Stimulated activated CD4-positive, alpha-beta T cell treated with anti-CD3 and anti-CD28 coated beads, Interleukin-4, amount 100 ng/mL, for 24 hours (primary cell): ENCODE measurements at places on chromosomes 11 and 22.

DNA sequence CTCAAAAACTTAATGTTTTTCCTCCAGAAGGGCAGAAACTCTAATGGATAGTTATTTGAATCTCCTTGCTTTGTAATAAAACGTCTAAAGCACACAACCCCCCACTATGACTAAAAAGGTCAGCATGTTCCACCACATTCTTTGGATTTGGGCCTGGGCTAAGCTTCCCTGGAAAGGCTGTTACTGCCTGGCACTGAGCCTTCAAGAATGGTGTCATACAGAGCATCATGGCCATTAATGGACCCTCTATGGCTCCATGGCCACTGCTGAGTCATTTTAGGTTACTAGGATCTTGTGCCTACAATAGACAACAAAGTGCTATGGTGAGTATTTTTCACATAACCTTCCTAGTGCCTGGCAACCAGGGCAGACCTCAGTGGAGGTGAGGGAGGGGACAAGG is 242.6 kb upstream of the FAT3 start:
- no peak for DNase-seq

GRCh38 chr11:114684636-114685035 is 6.3 kb downstream of the NXPE2 start:
- no peak for DNase-seq

DNA sequence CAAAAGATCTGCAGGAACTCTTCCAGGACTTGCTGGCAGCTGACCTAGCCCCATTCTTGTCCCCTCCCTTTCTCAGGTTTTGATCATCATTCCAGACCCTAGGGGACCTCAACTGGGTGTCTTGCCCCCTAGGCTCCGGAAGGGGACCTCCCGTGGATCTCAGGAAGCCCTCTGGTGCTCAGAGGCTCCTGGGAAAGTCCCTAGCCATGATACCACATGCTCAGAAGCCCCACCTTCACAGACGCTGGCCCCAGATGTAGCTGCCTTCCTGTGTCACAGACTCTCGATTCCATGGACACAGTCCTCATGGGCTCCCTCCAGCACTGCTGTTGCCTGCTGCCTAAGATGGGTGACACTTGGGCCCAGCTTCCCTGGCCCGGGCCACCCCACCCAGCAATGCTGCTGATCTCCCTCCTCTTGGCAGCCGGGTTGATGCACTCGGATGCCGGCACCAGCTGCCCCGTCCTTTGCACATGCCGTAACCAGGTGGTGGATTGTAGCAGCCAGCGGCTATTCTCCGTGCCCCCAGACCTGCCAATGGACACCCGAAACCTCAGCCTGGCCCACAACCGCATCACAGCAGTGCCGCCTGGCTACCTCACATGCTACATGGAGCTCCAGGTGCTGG is at the start of gene LRRC55:
Gene LRRC55 (plus strand): TSS at position 276 of the 628 bp plus-strand sequence. CDS start 70 bp downstream, at position 346.
- no peak for DNase-seq

- no peak for DNase-seq
Measured at GRCh38 chr11:111303461-111303860, 5.1 kb downstream of the POU2AF3 start.

- no peak for DNase-seq
Measured at GRCh38 chr11:693887-694562, 997 bp downstream of the DEAF1 start.

DNA sequence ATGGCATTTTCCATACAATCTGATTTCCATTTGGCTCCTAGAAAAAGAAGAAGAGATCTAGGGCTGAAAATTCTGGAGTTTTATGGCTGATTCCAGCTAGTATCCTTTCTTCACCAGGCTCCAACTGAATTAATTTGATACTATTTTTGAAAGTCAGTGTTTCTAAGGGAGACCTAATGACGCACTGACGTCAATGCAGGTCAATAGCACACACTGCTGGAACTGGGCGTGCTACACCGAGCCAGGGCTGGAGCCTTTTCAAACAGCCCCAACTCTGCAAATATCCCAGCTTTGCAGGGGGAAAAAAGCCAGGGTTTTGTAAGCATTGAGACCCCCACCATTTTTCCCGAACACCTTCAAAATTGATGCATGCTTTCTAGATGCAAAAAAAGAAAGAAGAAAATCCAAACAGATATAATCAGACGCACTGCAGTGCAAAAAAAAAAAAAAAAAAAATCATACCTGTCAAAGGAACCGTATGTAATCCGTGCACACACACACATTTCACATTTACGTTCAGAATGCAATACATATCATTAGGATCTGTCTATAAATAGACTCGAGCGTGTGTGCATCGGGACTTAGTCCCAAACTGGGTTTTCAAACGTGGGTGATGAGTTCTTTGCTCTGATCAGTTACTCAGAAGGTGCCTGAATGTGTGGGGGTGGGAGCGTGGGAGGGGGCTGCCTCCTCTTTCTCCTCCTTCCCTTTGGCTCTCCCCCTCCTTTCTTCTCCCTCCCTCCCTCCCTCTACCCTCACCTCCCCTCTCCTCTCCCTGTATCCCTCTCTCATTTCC is 124.5 kb upstream of the HSD17B12 start:
- no peak for DNase-seq

DNA sequence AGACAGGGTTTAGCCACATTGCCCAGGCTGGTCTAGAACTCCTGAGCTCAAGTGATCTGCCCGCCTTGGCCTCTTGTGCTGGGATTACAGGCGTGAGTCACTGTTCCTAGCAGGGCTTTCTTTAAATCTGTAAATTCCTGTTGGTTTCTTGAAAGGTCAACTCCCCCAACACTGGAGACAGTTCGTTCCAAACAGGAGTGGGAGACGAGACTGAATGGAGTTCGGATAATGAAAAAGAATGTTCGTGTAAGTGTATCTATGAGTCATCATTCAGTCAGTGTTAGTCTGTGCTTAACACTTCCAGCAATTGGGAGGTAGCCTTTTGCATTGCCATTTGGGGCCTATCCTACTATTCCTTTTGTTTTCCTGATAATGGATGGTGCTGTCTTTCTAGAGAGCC is 10.0 kb upstream of the BACE1-AS start:
- no peak for DNase-seq

GRCh38 chr22:39991159-39991860 is 3.4 kb upstream of the FAM83F start:
- no peak for DNase-seq

GRCh38 chr11:73236854-73237253 is 18.8 kb downstream of the P2RY2 start:
- no peak for DNase-seq

GRCh38 chr11:17498058-17498457 is 21.4 kb upstream of the ABCC8 start:
- no peak for DNase-seq

DNA sequence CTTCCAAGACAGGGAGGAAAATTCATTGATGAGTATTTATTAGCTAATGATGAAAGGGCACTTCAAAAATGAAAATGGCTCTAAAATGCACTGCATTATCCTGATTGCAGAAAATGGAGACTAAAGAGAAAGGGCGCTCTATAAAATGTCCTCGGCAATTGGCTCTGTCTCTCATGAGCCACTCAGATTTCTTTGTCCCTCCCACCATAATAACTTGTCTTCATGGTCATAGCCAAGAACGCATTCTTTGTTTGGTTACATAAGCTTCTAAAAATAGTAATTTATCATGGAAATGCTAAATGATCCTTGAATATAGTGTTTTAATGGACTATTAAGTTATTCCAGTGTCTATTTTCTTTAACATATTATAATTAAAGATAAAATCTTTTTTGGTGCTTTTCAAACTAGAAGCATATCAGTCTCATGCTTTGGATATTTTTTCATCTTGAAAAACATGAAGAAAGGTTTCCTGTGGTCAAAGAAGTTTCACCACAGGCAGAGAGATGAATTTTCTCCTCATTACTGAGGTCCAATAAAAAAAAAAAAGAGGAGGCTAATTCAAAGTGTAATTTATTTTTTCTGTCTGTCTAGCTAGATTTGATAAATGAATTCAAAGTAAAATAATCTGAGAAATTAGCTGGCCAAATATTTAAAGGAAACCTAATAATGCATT is 238.1 kb upstream of the BLID start:
- DNase-seq: no peak

- no peak for DNase-seq
Measured at GRCh38 chr11:118277312-118277711, 13.2 kb upstream of the MPZL2 start.

GRCh38 chr22:18048441-18048898 is 24.1 kb upstream of the MICAL3 start:
- DNase-seq: no peak

DNA sequence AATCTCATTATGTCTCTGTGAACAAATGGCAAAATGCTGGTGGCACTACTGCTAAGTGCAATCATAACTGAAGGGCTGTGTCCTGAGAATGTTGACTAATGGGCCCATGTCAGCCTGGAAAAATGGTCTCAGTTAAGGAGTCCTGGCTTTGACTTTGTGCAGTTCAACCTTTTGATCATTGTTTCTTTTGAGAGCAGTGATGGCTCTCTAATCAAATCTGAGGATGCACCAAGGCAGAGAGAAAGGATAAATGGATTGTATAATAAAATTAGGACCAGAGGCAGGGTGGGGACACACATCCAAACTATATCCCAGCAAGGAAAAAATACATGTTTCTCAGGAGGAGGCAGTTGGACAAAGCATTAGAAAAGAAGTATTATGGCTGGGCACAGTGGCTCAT is 59.6 kb upstream of the SYN3 start:
- DNase-seq: no peak

- peak; percentile 72 for DNase-seq
Measured at GRCh38 chr22:30005213-30005857, 74.9 kb upstream of the HORMAD2 start.

- no peak for DNase-seq
Measured at GRCh38 chr11:43021466-43021865, 290.3 kb upstream of the API5 start.

DNA sequence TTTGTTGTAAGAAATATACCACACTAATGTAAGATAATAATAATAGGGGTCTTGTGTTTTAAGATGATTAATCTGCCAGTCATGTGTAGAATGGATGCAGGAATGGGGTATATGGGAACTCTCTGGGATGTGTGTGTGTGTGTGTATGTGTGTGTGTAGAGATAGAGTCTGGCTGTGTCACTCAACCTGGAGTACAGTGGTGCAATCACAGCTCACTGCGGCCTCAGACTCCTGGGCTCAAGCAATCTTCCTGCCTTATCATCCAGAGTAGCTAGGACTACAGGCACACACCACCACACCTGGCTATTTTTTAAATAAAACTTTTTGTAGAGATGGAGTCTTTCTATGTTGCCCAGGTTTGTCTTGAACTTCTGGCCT is 11.5 kb upstream of the PANX1 start:
- no peak for DNase-seq

- DNase-seq: no peak
Measured at GRCh38 chr11:72606748-72607468, 67.3 kb downstream of the PDE2A start.

- DNase-seq: no peak
Measured at GRCh38 chr11:45133878-45134277, 12.6 kb upstream of the PRDM11 start.

DNA sequence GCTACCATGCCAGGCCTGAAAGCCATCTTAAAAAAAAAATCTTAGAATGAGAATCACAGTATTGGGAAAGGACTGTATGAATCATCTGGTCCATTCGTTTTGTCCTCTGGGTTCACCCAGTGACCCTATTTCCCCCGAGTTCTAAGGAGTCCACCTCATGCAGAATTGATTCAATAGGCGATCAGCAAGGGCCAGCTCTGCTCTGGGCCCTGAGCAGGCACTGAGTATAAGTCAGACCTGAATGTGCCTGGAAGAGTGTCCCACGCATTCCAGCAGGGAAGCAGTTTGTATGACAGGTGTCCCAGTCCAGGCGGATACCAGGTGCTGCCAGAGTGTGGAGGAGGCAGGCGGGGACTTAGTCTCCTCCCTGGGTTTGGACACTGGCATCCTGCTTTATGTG is 883 bp upstream of the HMOX1 start:
- DNase-seq: no peak

- DNase-seq: no peak
Measured at GRCh38 chr22:45642986-45643385, 28.6 kb upstream of the ATXN10 start.

- peak; percentile 50 for DNase-seq
Measured at GRCh38 chr11:65425971-65426838, 3.6 kb downstream of the NEAT1 start.

GRCh38 chr11:9047964-9048523 is 43.4 kb downstream of the SCUBE2 start:
- no peak for DNase-seq

GRCh38 chr11:79786961-79787360 is 346.1 kb upstream of the TENM4 start:
- no peak for DNase-seq

GRCh38 chr11:109864834-109865547 is 228.2 kb upstream of the ZC3H12C start:
- no peak for DNase-seq

- peak; percentile 22 for DNase-seq
Measured at GRCh38 chr11:17734986-17735817, 621 bp downstream of the KCNC1 start.

- no peak for DNase-seq
Measured at GRCh38 chr11:128250482-128250881, 336.9 kb downstream of the ETS1 start.

GRCh38 chr11:115409116-115409670 is 95.0 kb downstream of the CADM1 start:
- DNase-seq: no peak

DNA sequence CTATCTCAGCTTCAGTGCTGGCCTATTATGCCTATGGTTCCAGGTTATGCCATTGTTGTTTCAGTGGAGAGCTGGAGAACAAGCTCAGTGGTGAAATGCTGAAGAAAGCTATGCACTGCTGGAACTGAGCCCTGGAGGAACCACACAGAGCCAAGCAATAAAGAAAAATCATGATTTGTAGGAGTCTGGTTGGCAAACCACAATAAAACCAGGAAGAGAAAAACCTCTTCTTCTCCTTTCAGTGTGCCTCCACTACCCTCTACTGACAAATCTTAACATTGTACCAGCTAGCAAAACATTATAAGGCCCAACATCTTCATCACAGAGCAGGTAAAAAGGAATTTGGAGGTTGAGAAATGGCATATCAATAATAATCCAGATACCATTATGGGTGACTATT is 5.3 kb downstream of the OR51F2 start:
- DNase-seq: no peak

GRCh38 chr11:108698844-108699642 is 34.2 kb downstream of the DDX10 start:
- DNase-seq: no peak

GRCh38 chr11:88487646-88488045 is 150.1 kb upstream of the CTSC start:
- DNase-seq: no peak

DNA sequence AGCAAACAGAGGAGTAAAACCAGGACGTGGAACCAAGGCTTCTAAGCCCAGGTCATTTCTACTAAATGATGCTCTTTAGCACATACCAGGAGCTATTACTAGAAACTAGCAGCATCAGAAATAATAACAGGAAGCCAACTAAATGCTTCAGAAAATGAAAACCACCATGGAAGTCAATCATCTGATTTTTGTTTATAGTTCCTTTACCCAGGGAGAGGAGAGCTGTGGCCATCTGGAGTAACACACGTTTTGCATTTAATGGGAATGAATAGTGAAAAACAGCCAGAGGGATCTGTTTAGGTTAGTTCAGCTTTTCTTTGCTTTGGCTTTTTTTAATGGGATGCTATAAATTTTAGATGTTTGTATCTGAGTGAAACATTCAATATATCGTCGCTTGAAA is 250.7 kb upstream of the ARHGAP20 start:
- DNase-seq: no peak

- DNase-seq: no peak
Measured at GRCh38 chr22:46858181-46858771, 95.8 kb downstream of the TBC1D22A start.
